Stimulated activated CD8-positive, alpha-beta memory T cell treated with anti-CD3 and anti-CD28 coated beads, Interleukin-15, amount 100 ng/mL, for 48 hours (primary cell): ENCODE measurements at places on chromosomes 7 and 10.

GRCh38 chr7:150848111-150848510 lies 4.2 kb upstream of the AOC1 start:
- no peak for DNase-seq

- no peak for DNase-seq
Measured at GRCh38 chr7:105429746-105430612, 41.3 kb upstream of the SRPK2 start.

DNA sequence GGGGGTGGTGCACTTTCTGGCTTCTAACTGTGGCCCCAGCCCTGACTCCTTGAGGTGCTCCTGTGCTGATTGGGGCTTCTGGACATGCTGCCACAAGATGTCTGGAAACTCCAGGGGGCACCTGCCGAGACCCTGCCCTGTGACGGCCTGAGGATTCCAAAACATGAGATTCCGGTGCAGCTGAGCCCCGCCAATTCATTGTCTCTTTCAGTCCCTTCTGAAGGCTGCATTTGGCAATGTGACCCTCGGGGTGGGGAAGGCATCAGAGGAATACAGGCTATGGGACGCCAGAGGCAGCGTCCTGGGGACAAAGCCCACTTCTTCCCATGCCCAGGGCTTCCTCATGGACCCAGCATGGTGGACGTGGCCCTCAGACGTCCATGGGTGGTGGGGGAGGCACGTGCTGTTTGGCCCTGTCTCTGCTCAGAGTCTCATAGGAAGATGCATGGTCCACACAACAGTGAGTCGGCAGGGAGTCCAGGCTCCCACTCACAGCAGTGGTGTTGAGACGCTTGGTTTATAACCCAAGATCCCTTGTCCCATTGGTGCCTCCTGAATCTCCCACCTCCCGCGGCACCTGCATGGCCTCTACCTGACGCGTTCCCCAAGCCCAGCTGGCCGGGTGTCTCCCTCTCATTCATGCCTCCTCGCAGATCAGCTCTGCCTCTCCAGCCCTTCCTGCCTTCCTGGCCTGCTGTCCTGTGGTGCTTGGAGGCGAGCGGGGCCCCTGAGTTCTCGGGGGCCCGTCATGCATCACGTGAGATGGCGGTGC lies 129.9 kb downstream of the WDR37 start:
- DNase-seq = no peak

DNA sequence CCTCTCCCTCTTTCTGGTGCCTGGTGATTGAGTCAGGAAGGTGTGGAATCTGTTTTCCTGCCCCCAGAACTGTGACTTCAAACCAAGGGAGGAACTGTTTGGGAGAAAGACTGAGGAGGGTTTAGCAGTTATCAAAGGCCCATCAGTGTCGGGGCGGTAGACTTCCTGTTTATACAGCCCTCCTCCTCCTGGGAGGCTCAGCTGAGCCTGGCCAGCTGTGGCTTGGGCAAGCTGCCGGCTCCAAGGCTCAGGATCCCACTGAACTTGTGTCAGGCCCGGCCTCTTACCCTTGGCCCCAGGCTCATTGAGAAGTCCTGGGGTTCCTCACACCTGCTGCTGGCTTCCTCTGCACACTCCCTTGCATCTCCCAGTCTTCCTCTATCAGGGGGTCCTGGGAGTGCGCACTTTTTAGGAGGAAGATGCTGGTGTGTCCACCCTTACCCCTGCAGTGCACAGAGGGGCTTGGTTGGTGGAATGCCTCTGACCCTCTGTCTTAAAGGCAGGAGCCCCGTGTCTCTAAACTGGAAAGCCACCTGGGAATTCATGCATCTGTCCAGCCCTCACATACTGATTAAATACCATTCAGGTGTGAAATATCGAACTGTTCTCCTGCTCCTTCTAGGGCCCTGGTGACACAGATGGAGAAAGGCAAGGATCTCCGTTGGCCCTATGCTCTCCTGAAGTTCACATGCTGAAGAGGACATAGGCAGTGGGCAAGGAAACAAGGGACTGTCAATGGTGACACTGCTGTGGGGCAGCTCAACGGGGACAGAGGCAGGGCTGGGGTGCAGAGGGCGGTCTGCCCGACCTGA lies 32.4 kb downstream of the CXCL12 start:
- no peak for DNase-seq

- no peak for DNase-seq
Measured at GRCh38 chr7:46835556-46835955, 746.4 kb downstream of the TNS3 start.

DNA sequence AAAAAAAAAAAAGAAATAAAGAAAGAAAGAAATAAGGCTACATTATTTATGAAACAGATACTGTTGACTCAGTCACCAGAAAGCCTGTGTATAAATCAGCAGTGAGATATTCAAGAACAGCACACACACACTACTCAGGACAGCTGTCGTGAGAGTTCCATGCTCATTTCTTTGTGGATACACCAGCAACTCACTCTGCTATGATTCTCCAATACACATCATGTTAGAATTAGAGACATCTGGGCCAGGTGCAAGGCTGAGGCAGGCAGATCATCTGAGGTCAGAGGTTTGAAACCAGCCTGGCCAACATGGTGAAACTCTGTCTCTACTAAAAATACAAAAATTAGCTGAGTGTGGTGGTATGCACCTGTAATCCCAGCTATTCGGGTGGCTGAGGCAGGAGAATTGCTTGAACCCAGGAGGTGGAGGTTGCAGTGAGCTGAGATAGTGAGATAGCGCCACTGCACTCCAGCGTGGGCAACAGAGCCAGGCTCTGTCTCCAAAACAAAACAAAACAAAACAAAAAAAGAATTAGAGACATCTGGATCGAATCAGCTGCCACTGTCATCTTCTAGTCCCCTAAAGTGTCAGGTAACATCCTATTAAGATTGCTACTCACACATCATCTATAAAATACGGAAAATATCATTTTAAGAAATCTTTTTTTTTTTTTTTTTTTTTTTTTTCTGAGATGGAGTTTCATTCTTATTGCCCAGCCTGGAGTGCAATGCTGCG lies 11.2 kb upstream of the NUPR2 start:
- DNase-seq = no peak

- DNase-seq = no peak
Measured at GRCh38 chr7:128904381-128905197, 5.9 kb downstream of the KCP start.

- DNase-seq = no peak
Measured at GRCh38 chr7:157007470-157008066, 2.9 kb downstream of the MNX1 start.

GRCh38 chr10:102965311-102965851 lies 47.3 kb downstream of the CNNM2 start:
- no peak for DNase-seq

DNA sequence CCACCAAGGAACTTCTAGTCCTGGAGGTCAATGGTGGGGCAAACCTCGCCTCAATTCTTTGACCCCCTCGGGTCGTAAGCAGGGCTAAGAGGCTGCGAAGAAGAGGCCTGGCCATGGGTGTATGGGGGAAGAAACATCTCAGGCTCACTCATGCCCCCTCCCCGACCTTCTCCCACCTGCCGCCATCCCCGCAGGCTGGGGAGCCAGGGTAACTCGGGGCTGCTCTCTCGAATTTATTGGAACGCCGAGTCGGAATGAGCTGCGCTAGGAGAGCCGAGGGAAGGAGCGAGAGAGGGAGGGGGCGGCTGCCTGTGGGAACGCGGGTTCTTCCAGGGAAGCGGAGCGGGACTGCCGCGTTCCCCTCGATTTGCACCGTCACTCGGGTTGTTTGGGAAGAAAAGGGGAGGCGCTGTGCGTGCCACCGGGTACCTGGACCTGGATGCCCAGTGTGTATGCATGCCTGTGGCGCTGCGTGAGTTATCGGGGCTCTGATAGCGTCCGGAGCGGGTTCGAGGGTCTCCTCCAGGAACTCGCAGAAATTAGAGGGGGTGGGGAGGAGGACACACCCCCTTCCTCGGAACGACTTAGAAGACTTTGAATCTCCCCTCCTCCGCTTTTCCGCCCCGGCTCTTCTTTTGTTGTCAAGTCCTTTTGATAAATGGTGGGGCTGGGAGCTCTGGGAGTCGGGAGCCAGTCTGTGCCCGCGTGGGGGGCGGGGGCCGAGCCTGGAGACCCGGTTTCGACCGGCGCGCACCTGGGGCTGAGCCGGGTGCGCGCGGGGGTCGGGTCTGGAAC lies 1.8 kb upstream of the ZNF503 start:
- no peak for DNase-seq
